Muscle of back (tissue), 13 donors: ENCODE measurements at places on chromosomes 3 and 15. TPM values are rescaled to one million over a fixed set of nuclear protein-coding genes. Genes with fewer than 3 reads are reported as not detected.

SPATA12 gene
- not detected for polyA plus RNA-seq

- DNase-seq: peak; percentile 16
Observed at GRCh38 chr3:1092771-1093170, at the start of gene CNTN6. Gene CNTN6 (plus strand): TSS chr3:1093024. CDS start chr3:1148009, 54,985 bp downstream.

DNA sequence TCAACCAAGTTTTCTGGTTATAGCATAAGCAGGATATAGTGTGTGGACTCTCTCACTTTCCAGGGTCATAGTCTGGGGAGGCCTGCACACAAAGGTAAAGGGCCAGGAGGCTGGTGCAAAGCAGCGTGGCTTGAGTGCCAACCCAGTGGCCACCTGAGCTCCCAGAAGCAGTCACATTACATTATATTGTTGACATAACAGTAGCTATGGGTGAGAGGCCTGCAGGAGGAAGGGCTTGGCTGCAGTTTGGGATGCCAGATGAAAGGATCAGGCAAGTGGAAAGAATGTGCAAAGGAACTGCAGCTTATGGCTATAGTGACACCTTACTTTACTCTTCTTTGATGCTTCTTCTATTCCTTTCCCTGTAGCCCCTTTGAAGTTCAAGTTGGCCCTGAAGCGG, 96.5 kb downstream of the FLNB start:
- DNase-seq: no peak

DNA sequence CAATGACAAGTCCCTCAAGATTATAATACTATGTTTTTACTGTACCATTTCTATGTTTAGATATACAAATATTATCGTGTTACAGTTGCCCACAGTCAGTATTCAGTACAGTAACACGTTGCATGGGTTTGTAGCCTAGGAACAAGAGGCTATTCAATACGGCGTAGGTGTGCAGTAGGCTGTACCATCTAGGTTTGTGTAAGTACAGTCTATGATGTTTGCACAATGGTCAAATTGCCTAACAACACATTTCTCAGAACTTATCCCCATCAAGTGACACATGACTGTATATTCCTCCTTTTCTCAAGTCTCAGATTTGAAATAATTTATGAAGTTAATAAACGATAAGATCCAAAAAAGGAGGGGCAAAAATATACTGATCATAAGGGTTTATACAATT, 21.7 kb downstream of the ZDHHC3 start:
- DNase-seq: no peak
